ENCODE measurements at places on chromosomes 3 and 15.

DNA sequence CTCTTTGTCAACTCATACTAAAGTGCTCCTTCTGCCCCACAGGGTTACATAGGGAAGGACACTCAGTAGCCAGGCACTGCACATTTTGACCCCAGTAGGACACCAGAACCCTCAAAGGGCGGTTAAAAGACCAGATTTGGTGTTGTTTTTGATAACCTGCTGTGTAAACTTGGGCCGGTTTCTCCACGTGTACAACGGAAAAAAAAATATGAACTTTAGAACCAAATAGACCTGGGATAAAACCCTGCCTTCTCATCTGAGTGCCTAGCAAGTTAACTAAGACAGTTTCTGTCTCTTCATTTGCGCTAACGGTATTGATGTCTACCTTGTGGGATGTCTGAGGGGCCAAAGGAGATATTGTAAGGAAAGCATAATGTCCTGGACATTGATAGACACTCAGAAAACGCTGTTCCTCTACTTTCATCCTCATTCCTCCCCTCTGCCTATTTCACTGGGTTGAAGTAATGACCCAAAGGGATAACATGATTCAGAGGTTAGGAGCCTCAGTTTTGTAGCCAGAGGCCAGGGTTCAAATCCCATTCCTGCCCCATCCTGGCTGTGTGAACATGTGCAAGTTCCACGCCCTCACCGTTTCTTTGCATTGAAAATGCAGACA lies 155.9 kb upstream of the LPP start:
- DNase-seq, result no peak

GRCh38 chr3:169308654-169309250 lies 354.8 kb downstream of the MECOM start:
- DNase-seq, result no peak

GRCh38 chr3:112497897-112498548 lies 1.2 kb downstream of the BTLA start:
- no peak for DNase-seq

- DNase-seq, result no peak
Measured at GRCh38 chr15:57592836-57593420, 1.2 kb downstream of the MYZAP start.

DNA sequence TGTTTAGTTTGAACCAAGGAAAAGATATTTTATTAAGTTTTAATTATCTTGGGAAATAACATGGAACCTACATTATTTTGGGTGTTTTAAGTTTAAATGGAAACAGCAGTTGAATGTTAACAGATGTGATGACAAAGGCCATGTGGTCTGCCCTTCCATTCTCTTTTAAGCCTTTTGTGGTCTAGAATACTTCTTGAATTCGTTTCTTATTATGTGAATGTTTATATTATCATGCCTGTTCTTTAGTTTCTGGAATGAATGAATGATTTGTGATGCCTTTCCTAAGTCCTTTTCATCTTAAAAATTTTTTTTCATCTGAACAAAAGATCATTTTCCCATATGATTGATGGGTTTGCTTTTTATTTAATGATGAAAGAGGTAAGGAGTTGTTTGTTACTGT lies 44.6 kb downstream of the SNRK start:
- no peak for DNase-seq

DNA sequence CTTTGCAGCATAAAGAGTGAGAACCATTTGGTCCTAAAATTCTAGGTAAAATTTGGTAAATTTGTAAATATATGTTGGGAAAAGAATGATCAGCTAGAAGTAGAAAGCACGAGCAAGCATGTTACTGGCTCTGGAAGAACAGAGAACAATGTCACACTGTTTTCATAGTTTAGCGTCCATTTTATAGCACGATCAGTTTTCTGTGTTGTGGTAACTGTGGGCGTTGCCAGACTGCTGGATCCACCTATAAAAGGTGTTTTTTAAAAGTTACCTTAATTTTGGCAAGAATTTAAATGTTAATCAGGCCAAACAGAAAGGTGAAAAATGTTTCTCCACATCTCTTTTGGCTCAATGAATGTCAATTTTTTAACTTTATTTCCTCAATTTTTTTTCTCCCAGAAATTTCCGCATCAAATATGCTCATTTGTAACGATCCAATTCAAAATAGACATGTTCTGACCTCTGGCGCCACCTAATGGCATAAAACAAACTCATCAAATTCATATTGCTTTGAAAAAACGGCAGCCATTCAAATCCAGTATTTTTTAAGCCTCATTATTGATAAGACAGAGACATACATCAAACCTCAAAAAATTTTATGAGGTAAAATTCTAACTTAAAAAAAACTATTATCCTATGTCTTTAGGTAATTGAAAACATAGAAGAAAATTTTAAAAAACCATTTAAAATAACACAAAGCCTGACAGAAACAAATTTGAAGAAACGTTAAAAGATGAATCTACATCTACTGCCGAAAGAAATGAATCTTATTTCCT lies 5.5 kb upstream of the GP5 start:
- DNase-seq, result peak; percentile 69

DNA sequence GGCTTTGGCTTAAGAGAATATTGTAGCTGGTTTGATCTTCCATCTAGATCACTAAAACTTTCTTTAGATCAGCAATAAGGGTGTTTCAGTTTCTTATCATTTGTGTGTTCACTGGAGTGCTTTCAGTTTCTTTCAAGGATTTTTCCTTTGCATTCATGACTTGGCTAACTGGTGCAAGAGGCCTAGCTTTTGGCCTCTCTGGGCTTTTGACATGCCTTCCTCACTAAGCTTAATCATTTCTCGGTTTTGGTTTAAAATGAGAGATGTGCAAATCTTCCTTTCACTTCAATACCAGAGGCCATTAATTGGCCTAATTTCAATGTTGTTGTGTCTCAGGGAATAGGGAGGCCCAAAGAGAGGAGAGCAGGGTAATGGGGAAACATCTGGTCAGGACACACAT lies 30.3 kb upstream of the CCNB2 start:
- no peak for DNase-seq

DNA sequence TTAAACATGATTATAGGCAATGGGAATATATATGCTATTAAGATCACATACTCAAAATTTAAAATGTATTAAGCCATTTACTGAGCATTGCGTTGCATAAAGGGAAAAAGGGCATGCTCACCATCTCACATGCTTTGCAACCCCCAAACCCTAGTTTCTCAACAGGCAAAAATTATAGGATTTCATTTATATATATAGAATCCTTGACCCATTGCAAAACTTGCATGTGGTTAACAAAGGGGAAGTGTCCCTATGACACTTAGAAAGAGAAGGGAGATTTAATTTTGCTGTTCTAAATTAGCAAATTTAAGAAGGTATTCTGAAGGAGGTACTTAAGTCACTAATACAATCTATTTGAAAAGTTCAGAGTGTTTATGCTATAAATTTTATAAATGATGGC lies 837.8 kb downstream of the DIPK2A start:
- DNase-seq, result no peak

DNA sequence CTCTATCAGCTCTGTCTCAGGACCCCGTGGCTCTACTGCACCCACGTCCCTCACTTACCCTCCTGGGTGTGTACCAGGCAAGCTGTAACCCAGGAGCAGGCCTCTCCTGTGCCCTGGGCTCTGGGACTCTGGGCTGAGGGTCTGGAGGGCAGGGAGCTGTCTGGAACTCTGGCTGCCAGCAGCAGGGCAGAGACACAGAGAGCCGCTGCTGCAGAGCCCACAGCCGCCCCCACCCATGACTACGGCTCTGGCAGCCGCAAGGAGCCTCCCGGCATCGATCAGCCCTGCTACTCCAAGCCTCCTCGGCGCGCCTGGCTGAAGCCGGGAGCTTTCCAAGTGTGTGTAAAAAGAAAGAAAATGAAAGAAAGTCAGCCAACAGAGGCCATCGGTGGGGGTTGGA lies 103.7 kb upstream of the ATP2B2 start:
- DNase-seq, result no peak

DNA sequence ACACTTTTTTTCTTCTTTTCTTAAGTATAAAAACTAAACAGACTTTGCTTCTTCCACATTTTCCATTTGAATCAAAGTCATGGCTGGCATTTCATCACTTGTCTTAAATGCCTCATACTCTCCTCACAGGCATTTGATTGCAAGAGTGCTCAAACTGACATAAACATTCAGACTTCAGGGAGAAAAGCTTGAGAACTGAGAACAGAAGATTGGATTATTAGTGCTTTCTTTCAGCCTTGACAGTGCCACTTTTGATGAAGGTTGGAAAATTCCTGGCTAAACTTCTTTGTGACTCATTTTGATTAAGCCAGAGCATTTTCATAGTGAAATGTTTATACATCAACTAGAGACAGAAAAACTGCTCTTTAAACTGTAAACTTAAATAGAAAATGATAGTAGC lies 544.4 kb downstream of the DIPK2A start:
- DNase-seq, result no peak

GRCh38 chr15:63892794-63893441 lies 59.2 kb upstream of the HERC1 start:
- peak; percentile 83 for DNase-seq

- peak; percentile 73 for DNase-seq
Measured at GRCh38 chr15:48250640-48251076, 44.6 kb downstream of the SLC12A1 start.

- no peak for DNase-seq
Measured at GRCh38 chr3:30886888-30887287, 7.6 kb downstream of the GADL1 start.

DNA sequence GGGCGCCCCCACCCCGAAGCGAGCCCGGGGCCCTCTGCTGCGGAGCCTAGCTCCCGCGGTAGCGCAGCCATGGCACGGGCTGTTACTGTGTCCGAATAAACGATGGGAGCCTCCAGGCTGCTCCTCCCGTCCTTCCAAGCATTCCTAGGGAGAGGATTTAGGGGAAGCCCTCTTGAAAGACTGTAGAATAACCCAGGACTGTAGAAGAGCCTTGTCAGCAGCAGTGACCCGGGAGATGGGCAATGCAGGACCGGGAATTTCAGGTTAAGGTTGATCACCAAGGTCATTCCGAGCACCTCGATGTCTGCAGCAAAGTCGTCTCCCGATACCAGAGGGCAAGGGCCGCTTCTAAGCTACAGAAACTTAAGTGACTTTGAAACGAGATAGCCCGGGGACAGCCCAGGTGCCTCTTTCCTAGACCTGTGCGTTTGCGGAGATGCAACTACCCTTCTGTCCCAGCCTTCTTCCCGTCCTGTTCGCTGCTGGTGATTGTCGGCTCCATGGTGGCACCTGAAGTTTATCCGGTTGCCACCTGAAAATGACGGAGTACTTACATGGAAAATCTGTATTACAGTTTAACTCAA lies 753 bp upstream of the MYO5A start:
- peak; percentile 12 for DNase-seq

GRCh38 chr3:66276705-66277274 lies 56.0 kb downstream of the SLC25A26 start:
- DNase-seq, result peak; percentile 31

DNA sequence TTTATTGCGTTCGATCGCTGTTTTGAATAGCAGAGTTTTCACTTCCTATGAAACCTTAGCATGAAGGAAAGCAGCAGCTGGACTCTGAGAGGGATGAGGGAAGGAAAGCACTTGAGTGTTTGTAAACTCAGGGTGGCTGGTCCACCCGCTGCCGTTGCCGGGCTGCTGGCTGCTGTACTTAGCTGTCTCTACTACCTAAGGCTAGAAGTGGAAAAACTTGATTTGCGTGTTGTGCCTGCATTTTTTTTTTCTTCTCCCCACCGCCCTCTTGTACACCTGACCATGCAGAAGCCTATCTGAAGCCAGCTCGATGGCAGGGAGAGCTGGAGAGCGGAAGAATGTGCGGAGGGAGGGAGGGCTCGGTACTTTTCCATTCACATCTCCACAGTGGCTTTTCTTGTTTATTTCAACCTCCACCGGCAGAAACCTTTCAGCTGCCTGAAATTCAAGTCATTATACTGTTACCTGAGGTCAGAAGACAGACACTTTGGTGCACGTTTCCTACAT lies 4.8 kb upstream of the BCL6 start:
- no peak for DNase-seq

DNA sequence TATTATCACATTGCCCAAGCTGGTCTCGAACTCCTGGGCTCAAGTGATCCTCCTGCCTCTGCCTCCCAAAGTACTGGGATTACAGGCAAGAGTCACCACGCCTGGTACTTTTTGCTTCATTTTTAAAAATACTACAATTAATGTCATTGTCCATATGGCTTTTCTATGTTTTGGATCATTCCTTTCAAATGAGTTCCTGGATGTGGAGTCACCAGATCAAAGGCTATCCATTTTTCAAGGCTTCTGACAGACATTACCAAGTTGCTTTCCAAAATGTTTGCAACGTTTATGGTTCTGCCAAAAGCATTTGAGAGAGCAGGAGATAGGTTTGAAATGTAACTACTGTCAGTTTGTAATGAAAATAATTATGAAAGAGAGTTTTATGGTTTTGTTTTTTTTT lies 34.2 kb upstream of the BCL2L10 start:
- DNase-seq, result no peak

GRCh38 chr3:196268284-196269163 lies 19.0 kb downstream of the PCYT1A start:
- peak; percentile 11 for DNase-seq

- DNase-seq, result no peak
Measured at GRCh38 chr3:17765819-17766472, 23.5 kb upstream of the TBC1D5 start.

DNA sequence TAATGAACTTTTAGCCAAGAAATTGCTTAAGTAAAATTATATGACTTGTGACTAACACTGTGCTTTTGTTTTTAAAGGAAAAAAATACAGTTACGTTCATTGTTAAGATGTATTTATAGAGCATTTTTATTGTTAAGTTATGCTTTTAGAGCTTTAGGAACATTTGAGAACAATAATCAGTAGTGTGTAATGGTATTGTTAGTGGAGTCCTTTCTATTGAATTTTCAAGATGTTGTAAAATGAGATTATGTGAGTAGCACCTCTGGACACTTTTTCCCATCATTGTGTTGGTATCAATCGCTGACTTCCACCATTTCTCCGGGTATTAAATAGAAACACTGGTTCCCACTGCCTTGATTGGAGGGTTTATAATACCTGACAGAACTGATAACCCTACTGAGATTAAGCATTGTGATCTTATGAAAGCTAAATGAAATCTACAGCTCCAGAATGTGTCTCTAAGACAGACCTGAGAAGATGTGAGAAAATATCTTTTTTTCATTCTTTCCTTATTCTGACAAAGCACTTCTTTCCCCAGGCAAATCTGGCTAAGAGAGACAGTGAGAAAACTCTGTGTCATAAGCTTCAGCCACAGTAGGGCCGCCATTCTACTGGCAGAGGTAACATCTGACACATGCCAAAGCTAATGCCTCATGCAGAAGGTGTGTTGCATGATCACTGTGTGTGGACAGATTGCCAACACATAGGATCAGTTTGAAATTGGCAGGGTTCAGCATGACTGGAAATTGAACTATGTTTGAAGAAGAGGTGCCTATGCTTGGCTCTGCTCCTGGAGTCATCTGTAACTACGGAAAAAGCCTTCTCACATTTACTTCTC lies 610.8 kb downstream of the MECOM start:
- no peak for DNase-seq

DNA sequence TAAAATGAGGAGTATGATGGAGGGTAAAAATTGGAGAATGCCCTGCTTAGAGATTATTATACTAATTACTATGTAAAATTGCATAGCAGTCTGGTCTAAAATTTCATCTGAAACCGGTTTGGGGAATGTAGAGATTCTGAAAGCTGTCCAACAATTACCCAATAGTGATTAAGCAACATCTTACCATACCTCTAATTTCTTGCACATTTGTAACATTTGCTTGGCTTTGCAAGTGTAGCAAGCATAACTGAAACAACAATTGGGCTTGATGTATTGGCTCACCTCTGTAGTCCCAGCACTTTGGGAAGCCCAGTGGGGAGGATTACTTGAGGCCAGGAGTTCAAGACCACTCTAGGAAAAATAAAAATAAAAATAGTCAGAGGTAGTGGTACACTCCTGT lies 17.4 kb downstream of the AADACL2 start:
- DNase-seq, result no peak

- DNase-seq, result no peak
Measured at GRCh38 chr3:155572085-155572484, 172.8 kb downstream of the PLCH1 start.
